Activated CD4-positive, CD25-positive, alpha-beta regulatory T cell (primary cell): ENCODE measurements at places on chromosomes 4 and X.

DNA sequence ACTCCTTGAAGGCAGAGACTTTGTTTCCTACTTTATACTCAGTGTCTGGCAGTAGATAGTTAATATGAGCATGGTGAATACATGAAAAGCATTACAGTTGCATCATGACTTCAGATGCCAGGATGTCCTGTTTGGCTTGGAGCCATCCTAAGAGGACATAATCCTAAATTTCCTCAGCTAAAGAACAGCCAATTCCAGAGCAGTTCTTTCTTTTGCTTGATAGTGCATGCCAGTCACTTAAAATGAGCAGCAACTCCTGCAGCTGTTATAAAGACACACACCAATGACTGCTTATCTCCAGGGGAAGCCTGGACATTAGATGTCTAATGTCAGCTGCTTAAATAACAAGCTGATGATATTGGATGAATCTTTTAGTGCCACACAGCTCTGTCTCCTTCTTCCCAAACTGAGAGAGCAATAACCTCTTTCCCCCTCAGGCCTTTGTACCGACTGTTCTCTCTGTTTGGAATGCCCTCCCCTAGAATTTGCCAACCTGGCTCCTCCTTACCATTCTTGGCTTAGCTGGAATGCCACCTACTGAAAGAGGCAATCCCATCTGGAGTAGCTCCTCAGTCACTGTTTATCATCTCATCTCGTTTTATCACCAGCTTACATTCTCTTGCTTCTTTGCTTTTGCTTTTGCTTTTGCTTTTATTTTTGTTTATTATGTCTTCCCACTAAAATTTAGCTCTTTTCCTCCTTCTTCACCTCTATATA, 100.8 kb upstream of the USP38 start:
- no peak for DNase-seq

- no peak for DNase-seq
Measured at GRCh38 chrX:88244066-88244465, 503.0 kb upstream of the CPXCR1 start.

- no peak for DNase-seq
Measured at GRCh38 chrX:118538386-118538785, 42.8 kb downstream of the DOCK11 start.

GRCh38 chr4:41133454-41134018, 80.8 kb downstream of the APBB2 start:
- DNase-seq, result no peak

GRCh38 chr4:142416711-142417275, 429.3 kb downstream of the INPP4B start:
- DNase-seq, result no peak

- no peak for DNase-seq
Measured at GRCh38 chr4:138650495-138650894, 365.1 kb upstream of the NOCT start.

DNA sequence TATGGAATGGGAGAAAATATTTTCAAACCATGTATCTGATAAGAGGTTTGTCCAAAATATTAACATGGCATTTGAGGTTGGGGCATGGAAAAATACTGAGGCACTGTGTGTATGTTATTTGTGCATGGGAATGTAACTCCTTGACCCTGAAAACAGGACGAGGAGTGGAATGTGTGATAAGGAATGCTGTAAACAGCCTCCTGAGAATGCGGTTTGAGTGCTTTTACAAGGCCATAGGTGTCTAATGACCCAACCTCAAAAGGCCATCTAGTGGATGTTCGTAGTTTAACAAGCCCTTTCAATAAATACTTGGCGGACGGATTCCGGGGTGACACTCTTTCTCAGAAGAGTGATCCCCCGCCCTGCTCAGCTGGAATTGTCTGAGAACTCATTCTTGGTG, 162.9 kb upstream of the USP9X start:
- DNase-seq, result no peak

DNA sequence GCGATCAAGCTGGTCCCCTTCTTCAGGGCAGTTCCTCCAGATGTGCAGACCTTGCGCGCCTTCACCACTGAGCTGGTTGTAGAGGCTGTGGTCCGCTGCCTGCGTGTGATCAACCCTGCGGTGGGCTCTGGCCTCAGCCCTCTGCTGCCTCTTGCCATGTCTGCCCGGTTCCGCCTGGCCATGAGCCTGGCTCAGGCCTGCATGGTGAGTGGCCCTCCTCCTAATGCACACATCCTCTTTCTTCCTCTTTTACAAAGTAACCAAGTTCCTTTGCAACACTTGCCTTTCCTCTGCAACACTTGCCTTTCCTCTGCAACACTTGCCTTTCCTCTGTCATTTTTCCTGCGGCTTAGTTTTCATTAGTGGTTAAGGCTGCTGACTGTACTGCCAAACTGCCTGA, 1.8 kb downstream of the CCDC22 start:
- no peak for DNase-seq

DNA sequence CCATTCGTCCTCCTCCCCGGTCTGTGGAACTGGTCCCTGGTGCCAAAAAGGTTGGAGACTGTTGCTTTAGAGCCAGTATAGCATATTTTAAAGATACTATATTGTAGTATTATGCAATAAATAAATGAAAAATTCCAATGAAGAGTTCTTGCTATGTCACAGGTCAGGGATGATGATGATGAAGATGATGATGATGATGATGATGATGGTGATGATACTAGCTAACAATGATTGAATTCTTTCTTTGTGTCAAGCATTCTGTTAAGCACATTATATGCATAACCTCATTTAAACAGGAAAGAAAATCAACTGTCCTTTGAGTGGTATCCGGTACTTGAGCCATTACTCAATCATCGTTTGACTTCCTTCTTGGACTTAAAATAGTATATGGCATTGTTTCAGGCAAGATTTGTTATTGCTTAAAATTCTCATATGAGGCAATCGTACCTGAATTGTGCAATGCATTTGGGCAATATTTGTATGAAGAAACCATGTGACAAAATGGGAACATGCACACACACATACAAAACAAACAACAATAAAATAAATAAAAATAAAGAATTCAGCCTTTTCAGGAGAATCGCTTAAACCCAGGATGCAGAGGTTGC, 22.8 kb upstream of the TLR2 start:
- DNase-seq, result no peak

DNA sequence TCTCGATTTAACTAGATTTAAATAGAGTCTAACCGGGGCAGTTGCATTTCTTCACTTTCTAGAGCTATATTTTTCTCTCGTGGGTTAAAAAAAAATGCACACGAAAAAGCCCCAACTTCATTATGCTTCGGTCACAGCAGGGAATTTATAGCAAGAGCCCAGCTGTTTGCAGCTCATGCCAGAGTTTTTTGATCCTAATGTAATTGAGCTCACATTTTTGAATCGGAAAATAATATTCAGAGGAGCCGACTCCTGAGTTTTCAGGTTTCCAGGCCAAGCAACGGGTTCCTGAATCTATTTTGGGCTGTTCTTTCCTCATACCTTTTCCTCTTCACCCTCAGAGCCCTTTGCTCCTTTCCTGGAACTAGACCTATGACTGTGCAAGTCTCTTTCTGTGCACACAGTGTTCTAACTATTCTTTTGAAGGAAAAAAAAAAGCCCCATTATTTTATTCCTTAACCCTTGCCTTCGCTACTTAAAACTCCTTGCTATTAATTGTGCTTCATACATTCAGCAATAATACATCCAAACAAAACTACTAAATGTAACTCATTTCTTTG, 27.5 kb upstream of the ESX1 start:
- no peak for DNase-seq

- no peak for DNase-seq
Measured at GRCh38 chrX:112577146-112577545, 102.6 kb downstream of the LHFPL1 start.

DNA sequence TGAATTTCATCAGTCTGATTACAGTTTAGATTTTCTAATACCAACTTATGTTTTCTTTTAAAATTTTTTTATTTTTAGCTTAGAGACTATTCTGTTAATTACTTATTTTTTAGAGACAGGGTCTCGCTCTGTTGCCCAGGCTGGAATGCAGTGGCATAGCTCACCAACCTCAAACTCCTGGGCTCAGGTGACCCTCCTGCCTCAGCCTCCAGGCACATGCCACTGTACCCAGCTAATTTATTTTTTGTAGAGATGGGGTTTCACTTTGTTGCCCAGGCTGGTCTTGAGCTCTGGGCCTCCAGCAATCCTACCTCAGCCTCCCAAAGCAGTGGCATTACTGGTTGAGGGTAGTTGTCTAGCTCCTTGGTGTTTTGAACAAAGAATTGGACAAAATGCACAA, 102.0 kb downstream of the KLHL8 start:
- no peak for DNase-seq

DNA sequence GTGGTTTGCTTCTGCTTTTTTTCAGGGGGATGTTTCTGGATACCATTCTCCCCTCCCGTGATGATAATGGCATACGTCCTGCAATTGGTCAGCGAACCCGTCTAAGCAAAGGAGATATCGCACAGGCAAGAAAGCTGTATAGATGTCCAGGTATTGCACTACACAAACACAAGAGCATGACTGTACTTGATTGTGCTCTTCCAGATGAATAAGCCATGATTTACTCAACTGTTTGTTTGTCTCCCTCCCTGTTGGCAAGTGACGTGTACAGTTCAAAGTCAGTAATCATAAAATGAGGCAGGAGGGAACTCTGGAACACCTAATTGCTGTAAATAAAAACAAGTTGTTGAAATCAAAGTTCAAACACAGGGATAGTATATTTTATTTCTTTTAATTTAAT, 141.4 kb downstream of the TLL1 start:
- no peak for DNase-seq

DNA sequence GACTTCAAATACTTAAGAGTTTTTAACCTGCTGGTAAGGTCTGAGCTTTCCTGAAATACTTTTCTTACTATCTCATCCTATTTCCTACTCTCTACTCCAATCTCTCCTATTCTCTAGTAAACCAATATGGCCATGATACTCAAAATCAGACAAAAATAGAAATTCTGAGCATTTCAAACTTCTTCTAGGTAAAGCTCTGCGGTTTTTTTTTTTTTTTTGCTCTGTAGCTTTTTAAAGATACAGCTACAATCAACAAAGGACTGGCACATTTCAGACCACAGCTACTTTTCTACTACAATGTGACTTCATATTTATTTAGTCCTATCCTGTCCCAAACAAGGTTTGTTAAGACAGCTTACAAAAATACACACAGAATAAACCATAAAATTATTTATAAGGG, 31.1 kb downstream of the MAML3 start:
- no peak for DNase-seq

DNA sequence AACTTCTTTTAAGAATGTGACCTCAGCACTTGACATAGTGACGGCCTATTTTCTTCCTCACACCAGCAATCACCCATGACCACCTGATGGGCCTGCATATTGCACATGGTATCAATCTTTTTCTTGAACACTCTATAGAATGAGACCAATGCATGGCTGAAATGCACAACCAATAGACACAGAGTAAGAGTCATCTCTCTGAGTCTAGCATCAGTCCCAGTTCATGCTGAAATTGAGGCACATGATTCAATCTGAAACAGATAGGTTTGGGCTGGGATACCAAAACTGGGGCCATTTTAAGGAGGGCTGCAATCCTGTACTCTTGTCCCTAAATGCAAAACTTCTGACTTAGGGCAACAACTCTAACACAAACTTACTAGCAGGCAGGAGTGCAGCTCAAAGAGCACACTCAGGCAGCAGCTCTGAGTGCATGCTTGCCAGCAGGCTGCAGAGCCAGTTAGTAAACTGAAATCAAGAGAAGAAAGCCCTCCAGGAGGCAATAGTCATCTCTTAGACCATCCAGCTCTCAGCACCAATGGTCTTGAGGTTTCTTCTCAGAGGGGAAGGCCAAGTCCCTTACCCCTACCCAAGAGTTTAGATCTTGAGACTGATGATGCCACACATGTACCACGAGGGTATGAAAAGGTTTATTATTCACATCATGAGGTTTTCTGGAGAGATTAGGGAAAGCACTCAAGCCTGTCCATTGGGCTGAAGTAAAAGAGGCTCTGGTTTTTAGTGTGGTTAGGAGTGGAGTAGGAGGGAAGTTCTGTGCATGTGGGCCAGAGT, 24.7 kb upstream of the GPR101 start:
- DNase-seq, result no peak

GRCh38 chrX:139949703-139950102, 15.6 kb downstream of the CXorf66 start:
- DNase-seq, result no peak

GRCh38 chrX:142891046-142891445, 134.7 kb upstream of the SPANXN4 start:
- DNase-seq, result no peak

DNA sequence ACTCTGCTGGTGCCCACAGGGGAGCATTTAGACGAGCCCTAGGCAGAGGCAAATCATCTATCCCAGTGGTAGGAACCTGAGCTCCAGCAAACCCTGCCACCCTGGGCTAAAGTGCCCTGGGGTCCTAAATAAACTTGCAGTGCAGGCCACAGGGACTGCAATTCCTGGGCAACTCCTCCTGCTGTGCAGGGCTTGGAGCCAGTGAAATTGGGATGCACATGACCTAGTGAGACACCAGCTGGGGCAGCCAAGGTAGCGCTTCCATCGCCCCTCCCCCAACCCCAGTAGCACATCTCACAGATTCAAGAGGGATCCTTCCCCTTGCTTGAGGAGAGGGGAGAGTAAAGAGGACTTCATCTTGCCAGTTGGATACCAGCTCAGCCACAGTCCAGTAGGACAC, 44.1 kb downstream of the CHRNA9 start:
- DNase-seq, result no peak

DNA sequence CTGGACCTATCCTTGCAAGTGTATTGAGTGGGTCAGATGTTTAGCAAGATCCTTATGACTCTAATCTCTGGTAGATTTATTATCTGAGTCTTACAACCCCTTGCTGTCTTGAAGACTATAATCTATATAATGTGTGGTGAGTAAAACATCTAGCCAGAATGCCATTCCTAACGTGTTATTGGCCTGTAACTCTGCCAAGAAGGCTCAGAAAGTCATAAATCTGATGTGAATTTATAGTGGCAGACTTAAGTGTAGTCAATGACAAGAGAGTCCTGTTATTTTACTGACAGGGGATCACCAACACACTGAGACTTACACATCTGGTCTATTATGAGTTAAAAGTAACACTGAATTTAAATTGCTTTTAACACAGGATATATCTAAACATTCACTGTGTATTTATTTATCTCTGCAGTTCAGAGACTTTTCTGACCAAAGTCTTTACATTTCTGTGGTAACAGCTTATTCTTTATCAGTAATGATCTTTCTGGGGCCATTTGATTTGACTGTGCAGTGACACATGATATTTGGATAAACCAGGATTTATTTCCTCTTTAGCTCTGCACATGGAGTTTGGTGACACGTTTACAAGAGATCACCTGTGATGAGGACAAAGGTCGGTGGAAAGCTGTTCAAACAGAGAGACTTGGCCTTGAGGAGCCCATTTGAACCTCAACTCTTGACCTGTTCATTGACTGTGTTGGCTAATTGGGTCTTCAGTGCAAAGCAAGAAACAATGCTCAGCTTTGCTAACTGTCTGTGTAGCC, 415.8 kb downstream of the STIM2 start:
- no peak for DNase-seq

GRCh38 chr4:8163436-8164193, 5.0 kb upstream of the ABLIM2 start:
- DNase-seq, result no peak

DNA sequence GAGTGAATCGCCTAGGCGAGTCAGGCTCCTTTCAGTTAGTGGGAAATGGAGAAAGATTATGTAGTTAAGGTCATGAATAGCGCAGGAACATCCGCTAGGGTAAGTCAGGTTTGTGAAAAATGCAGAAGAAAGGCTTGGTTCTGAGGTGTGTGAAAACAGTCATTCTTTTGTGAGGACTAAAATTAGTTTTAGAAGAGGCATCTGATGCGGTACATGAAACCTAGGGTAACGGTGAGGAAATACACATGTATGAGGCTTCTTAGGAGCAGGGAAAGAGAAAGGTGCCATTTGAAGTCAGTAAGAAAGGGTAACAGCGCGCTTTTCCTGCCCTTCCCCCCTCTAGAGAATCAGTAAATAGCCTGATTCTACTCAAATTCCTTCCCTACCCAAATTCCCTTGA, 570 bp upstream of the RNF128 start:
- DNase-seq, result no peak
